ENCODE measurements at places on chromosomes 16 and 17. TPM values are rescaled to one million over a fixed set of nuclear protein-coding genes. Genes with fewer than 3 reads are reported as not detected.

DNA sequence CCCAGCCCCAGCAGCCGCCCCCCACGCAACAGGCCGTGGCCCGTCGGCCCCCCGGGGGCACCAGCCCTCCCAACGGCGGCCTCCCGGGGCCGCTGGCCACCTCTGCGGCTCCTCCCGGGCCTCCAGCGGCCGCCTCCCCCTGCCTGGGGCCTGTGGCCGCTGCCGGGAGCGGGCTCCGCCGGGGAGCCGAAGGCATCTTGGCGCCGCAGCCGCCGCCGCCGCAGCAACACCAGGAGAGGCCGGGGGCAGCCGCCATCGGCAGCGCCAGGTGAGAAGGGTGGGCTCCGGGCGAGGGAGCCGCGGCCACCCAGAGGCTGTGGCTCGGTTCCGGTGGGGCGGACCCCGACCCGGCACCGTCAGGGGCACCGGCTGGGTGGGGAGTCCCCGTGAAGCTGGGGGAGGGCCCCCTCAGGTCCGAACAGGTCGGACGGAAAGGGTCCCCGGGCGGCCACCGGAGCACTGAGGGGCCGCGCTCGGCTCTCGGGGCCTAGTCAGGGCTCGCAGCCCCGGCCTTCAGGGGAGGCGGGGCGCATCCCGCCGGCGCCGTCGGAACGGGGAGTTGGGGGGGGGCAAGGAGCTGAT is 583 bp downstream of the ATXN2L start:
- DNase-seq: no peak

GRCh38 chr17:8254881-8255280 is 5.8 kb downstream of the PFAS start:
- DNase-seq: no peak

GRCh38 chr16:78570399-78571141 is 471.1 kb downstream of the WWOX start:
- DNase-seq: no peak

DNA sequence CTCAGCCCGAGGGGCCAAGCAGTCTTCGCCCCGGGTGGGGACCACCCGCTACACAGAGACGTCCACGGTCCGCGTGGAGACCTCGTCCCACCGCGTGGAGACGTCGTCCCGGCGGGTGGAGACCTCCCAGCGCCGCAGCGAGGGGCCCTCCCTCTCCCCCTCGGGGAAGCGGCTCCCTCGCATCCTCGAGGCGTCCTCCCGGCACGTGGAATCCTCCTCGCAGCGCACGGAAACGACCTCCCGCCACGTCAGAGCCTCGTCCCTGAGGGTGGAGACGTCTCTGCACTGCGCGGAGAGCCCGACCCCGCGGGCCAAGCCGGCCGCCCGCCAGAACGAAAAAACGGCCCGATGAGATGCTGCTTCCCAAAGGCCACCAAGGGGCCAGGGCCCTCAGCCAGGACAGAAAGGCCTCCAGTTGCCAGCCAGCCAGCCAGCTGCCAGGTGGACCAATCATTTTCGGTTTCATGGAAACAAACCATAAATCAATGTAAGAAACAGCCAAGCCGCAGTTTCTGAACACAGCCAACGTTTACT is 424 bp downstream of the C17orf100 start:
- DNase-seq: peak; percentile 71

DNA sequence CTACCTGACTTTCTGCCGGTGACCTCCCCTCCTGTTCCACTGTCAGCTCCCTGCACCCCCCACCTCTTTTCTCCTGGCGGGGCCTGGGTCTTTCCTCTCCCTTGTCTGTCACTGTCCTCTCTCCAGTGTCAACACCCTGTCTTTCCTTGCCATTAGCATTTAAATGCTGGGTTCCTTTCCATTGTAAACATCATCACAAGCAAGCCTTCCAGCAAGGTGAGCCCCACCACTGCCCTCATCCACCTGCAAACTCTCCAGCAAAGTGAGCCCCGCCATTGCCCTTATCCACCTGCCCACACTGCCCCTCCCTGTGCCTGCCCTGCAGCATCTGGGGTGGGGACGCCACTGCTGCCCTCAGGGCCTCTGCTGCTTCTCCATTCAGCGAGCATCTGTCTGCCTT is 195.0 kb downstream of the ENGASE start:
- DNase-seq: no peak

DNA sequence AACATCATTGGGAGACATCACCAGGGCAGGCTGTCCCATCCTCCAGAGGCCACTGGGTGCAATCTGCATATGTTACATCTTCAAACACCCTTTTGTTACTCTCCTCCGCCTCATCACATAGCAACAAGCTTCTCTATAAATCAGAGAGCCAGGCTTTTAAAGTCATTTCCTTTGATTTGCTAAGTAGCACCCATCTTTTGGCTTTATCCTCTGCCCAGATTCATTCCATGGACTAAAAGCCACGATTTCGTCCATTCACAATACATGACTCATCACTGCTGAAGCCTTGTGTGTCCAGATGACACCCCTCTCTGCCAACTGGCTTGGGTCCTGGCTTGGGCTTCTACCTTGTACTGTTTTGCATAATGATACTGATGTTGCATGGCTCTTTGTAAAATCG is 2.0 kb upstream of the KRT38 start:
- no peak for DNase-seq

DNA sequence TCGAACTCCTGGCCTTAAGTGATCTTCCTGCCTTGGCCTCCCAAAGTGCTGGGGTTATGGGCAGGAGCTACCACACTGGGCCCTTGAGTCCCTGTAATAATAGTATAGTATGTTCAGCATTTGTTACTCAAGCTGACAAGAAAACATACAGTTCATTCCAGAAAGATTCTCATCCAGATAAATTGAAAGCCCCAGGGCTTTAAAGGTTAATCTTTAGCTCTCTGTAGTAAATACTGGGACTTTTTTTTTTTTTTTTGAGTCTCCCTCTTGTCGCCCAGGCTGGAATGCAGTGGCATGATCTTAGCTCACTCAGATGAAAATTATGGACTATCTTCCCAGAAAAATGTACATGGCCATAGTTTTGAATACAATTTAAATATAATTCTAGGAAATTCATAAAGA is 11.0 kb downstream of the BRCA1 start:
- no peak for DNase-seq

- peak; percentile 61 for DNase-seq
Observed at GRCh38 chr16:29710227-29711219, 31.5 kb downstream of the QPRT start.

- DNase-seq: no peak
Observed at GRCh38 chr17:34364751-34365150, 1.7 kb upstream of the CCL1 start.

DNA sequence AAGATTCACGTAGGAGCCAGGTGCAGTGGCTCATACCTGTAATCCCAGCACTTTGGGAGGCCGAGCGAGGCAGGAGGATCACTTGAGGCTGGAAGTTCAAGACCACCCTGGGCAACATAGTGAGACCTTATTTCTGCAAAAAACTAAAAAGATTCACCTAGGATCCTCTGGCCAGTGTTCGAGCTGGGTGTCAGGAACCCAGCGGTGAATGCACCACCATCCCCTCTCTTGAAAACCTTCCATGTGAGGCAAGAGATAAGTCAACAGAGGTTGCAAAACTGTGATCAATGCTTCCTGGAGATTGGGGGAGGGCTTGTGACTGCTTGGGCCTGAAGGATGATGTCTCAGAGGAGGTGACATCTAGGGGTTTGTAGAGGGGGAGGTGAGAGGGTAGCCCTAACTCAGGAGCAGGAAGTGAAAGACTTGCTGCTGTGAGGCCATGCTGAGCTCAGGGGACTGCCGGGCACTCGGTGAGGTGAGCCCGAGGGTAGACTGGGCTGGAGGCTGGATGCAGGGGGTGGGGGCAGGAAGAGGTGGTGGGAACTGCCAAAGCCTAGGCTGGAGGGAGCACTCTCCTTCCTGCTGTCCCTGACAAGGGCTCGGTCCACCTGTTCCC is 11.7 kb downstream of the GJD3 start:
- DNase-seq: no peak

GRCh38 chr16:80277182-80277581 is 263.6 kb upstream of the DYNLRB2 start:
- no peak for DNase-seq

GRCh38 chr17:64393000-64393402 is 2.3 kb upstream of the PECAM1 start:
- DNase-seq: no peak

- DNase-seq: no peak
Observed at GRCh38 chr16:27498031-27498825, 51.5 kb downstream of the GTF3C1 start.

- no peak for DNase-seq
Observed at GRCh38 chr17:66740226-66740625, 94.7 kb upstream of the CACNG5 start.

GRCh38 chr17:15965528-15965927 is 20.6 kb downstream of the ADORA2B start:
- DNase-seq: no peak

DNA sequence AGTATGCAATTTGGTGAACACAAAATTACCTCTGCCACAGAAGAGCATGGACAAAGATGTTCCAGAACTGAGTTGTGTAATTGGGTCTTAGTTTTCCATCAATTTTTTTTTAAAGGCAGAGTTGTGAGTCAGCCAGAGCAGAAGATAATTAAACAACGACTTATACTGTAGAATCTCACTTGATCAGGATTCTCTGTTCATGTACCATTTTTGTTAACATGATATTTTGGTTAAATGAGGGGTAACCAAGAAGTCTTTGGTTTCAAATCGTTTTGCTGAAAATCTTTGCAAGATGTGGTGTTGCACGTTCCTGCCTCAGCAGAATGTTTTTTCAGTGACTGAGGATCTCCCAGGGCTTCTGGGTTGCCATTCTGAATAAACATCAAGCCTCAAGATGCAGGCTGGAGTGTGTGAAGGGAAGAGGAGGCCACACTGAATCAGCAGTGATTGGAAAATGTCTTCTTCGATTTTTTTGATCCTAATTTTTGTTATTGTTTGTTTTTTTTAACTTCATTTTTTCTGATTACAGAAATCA is 232.6 kb upstream of the IRX3 start:
- no peak for DNase-seq

DNA sequence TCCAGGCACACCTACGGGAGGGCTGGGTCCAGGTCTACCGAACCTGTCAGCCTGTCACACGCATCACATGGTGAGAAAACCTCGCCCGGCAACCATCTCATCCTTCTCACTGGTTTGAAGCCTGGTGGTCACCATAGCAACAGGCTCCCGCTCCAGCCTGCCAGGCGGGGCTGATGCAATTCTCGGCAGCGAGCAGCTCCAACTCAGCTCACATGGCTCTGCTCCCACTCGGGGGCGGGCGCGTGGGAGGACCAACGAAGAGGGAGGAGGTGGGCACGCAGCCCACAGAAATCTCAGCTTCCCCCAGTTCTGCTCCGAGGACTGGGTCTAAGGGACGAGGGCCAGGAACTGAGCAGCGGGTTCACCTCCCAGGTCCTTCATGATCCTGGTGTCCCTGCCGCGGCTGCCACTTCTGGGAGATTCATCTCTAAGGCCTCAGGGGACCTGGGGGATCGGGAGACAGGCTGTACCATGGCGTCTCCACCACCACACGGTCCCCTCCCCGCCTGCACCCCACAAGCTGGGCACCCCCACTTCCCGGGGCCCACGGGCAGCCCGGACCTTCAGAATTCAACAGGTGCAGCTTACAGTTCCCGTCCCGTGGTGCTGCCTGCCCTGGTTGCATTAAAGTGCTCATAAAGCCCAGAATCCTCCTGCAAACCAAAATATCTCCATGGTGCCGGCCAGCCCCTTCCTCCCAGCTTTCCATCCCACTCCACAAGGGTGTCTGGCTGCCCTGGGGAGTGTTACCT is 25.8 kb downstream of the ABR start:
- DNase-seq: peak; percentile 93

KRT31 gene
- polyA plus RNA-seq: 0.03 TPM

NACA2 gene
- polyA plus RNA-seq: not detected

SGSH gene
- polyA plus RNA-seq: 96.5 TPM

MMD gene
- polyA plus RNA-seq: 10.9 TPM

AATK gene
- 0.19 TPM for polyA plus RNA-seq

GDPD3 gene
- 1.5 TPM for polyA plus RNA-seq

FSCN2 gene
- polyA plus RNA-seq: 2.1 TPM

CIBAR2 gene
- 0.15 TPM for polyA plus RNA-seq

FUS gene
- polyA plus RNA-seq: 298 TPM

All from SK-N-SH (cell line).